Fibroblast of mammary gland (primary cell): ENCODE measurements at places on chromosomes 5 and 9.

- DNase-seq = peak; percentile 78
These were observed 133.0 kb downstream of the GNA14 start for GRCh38 chr9:77514886-77515711.

DNA sequence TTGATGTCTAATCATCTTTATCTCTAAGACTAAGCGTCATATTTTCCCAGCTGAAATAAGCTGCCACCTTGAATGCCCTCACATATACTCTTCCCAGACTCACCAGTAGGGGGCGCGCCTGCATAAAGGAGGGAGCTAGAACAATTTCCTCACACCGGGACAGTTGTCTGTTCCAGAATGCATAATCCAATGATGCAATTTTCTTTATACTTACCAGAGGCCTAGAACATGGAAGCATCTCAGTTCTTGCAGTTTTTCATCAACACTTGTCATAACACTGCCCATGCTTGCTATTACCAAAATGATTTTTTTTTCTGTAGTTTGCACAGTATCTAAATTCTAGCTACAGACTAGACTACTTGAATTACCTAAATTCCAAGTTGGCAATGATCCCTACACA lies 203.9 kb downstream of the FRMD3 start:
- DNase-seq = peak; percentile 86

DNA sequence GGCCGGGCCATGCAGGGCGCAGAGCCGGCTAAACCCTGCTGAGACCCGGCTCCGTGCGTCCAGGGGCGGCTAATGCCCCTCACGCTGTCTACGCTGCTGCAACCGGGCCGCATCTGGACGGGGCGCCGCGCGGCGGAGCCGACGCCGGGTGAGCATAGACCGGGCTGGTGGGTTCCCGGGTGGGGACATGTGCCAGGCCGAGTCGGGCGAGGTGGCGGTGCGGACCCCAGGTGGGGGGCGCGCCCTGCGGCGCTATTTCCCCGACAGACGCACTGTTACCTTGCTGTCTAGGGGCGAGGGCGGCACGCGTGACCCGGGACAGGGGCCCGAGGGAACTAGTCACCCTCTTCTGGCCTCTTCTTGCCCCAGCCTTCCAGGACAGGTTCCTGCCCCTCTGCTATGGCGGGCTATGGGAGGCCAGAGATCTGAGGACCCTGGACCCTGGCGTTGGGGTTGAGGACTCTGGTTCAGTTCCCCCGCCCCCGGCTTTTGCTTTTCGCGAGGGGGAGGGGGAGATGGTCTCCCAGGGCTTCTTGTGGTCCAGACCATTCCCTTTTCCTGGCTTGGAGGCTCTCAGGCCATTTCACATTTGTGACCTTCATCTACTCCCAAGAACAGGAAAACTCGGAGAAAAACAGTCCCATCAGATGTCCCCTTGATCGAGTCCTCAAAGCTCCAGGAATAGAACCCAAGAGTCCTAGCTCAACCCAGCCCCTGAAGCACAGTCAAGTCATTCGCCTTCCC lies 536 bp downstream of the SLC27A4 start:
- no peak for DNase-seq

DNA sequence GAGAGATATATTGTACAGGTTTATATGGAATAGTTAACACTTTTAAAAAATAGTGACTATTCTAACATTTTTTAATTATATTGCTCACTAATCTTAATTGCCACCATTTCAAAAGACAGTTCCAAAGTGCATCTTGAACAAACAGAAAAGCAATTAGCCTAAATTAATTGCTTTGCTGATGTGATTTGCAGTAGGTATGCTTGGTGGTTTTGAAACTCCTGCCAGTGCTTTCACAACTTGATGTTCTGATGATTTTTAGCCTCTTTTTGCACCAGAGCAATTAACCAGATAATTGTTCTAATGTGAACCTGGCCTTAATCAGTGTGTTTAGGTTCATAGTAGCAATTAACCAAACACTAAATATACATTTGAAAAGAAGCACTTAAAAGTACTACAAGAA lies 207.6 kb downstream of the FBXL17 start:
- DNase-seq = no peak

DNA sequence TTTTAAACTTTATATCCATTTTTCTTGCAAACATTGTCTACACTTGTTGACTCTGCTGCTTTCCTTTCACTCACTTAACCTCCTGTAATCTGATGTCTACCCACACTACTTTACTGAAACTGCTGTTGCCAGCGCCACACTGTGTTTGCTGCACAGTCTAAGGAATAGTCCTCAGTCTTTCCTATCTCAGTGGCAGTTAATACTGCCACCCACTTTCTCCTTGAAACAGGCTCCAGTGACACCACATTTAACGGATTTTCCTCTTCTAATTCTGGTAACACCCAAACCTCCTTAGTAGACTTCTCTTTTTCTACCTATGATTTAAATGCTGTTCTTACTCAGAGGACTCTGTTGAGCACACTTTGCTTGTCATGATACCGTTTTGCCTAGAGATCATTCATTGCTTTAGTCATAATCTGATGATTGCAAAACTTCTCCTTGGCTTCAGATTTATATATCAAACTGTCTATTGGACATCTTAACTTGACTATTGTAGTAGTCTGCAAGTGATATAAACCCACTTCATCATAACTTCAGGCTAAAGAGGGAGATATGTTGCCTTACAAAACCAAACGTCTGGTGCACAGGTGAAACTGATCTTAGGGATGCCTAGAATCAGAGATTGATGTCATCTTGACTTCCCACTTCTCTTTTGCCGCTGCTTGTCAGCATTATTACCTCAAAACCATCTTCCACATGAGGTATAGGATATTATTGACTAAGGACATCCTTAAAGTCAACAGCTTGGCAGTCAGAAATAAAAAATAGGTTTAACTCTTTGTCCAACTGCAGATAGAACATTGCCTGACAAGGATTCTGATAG lies 94.1 kb downstream of the CDC42SE2 start:
- peak; percentile 27 for DNase-seq
